Memory B cell (primary cell): ENCODE measurements at places on chromosomes 5 and 9.

- H3K4me1 ChIP-seq = peaks cover 3% of the 10 kb centered on the region
- H3K27ac ChIP-seq = no peak overlapping the region
- no peaks in the 10 kb centered on the region for H3K36me3 ChIP-seq
- DNase-seq = no peak
- H3K27me3 ChIP-seq = peaks cover 6% of the 10 kb centered on the region
Measured at GRCh38 chr5:58871648-58872242, 288.9 kb downstream of the RAB3C start.

DNA sequence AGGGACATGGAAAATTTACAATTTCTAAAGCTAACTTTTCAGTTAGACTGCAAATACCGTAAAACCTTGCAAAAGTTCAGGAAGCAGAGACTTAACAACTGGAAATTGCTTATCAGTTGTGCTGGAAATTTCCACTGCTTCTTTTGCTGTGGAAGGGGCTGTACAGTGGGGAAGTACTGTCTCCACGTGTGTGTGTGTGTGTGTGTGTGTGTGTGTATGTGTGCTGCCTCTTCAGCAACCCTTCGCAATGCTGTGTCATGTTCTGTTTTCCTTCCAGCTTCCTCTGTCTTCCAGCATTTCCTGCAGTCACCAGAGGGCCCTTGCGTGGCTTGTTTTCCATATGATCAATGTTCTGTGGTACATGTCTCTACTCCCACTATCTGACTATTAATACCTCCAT is 87.5 kb upstream of the RANBP3L start:
- no peak for DNase-seq
- peaks cover 5% of the 10 kb centered on the region for H3K27me3 ChIP-seq

- H3K4me3 ChIP-seq = no peak overlapping the region
- no peaks in the 10 kb centered on the region for H3K36me3 ChIP-seq
- no peak for DNase-seq
- no peaks in the 10 kb centered on the region for H3K4me1 ChIP-seq
- H3K27me3 ChIP-seq = peaks cover 9% of the 10 kb centered on the region
Measured at GRCh38 chr9:90600029-90600428, 42.6 kb downstream of the DIRAS2 start.

- H3K36me3 ChIP-seq = peaks cover 9% of the 10 kb centered on the region
- peaks cover 6% of the 10 kb centered on the region for H3K4me1 ChIP-seq
- no peak for DNase-seq
- H3K27me3 ChIP-seq = no peaks in the 10 kb centered on the region
- no peak overlapping the region for H3K27ac ChIP-seq
- H3K4me3 ChIP-seq = no peak overlapping the region
Measured at GRCh38 chr9:95249986-95250385, 67.5 kb downstream of the FANCC start.
